Panc1 (cell line): ENCODE measurements at places on chromosomes 16 and 17. TPM values are rescaled to one million over a fixed set of nuclear protein-coding genes. Genes with fewer than 3 reads are reported as not detected.

GRCh38 chr16:76175718-76176117 lies 101.5 kb upstream of the CNTNAP4 start:
- no peak overlapping the region for H3K27ac ChIP-seq
- no peak overlapping the region for H3K4me3 ChIP-seq
- DNase-seq = no peak
- no peaks in the 10 kb centered on the region for H3K4me1 ChIP-seq

DNA sequence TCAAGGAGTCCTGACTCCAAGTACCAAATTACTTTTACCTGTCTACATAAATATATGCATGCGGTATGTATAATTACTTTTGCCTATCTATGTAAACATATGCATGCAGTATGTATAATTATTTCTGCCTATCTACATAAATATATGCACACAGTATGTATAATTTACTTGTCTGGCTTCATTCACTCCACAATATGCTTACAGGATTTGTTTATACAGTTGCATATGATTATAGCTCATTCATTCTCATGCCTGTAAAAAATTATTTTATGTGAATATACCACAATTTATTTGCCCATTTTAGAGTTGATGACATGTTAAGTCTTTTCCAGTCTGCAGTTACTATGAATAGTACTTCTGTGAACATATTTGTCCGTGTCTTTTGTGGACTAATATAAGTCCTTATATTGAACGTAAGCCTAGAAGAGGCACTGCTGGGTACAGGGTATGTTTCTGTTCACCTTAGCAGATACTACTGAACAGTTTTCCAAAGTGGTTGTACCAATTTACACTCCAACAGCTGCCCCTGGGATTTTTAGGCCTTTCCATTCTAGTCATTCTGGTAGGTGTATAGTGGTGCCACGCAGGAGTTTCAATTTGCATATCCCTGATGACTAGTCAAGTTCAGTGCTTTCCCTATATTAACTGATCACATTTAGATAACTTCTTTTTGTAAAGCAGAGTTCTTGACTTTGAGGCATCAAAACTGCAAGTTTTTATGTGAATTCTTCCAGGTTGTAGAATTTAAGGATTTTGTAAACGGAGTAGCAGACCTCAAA lies 47.0 kb downstream of the MARVELD3 start:
- H3K4me1 ChIP-seq = no peaks in the 10 kb centered on the region
- peaks cover 14% of the 10 kb centered on the region for H3K36me3 ChIP-seq
- no peak overlapping the region for H3K27ac ChIP-seq
- no peak overlapping the region for H3K4me3 ChIP-seq
- H3K27me3 ChIP-seq = no peaks in the 10 kb centered on the region

Gene C16orf82
- not detected for total RNA-seq

- no peak overlapping the region for H3K27ac ChIP-seq
- H3K4me1 ChIP-seq = no peaks in the 10 kb centered on the region
- DNase-seq = no peak
- H3K36me3 ChIP-seq = peaks cover 12% of the 10 kb centered on the region
- no peak overlapping the region for H3K4me3 ChIP-seq
- no peaks in the 10 kb centered on the region for H3K27me3 ChIP-seq
Measured at GRCh38 chr17:44865931-44866330, 18.2 kb downstream of the HIGD1B start.

Gene ADAD2
- total RNA-seq = not detected

Gene CES4A
- 6.1 TPM for total RNA-seq

DNA sequence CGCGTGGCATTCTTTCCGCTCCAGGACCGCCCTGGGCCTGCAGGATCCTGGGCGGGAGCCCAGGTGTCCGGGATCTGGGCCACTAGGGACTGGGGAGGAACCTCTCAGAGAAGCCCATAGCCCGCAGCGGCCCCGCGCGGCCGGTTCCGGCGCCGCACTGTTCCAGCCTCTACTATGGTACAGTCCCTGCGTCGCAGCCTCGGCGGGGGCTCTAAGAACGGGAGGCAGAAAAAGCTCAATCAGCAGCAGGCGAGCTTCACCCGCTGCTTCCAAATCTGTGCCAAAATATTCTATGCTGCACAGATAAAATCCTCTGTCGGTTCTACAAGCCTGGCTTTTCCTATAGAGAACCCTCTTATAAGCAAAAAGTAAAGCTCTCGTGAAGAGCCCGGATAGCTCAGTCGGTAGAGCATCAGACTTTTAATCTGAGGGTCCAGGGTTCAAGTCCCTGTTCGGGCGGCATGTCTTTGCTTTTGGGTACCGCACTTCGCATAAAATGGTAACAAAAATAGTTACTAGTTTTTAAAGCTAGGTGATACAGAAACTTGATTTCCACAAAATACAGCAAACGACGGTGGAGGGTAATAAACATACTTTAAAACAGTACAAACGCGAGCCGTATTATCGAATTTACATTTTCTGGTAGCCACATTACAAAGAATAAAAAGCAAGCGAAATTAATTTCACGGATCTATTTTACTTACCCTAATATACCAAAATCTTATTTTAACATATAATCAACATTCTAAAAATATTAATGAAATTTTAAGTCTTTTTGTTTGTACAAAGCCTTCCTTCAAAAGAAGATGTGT lies 661 bp upstream of the ALOXE3 start:
- DNase-seq = no peak
- H3K27me3 ChIP-seq = no peaks in the 10 kb centered on the region
- H3K4me1 ChIP-seq = no peaks in the 10 kb centered on the region
- H3K4me3 ChIP-seq = peak overlapping the region; percentile 60
- H3K27ac ChIP-seq = peak overlapping the region; percentile 63; the same call in 1 of the 2 replicates

DNA sequence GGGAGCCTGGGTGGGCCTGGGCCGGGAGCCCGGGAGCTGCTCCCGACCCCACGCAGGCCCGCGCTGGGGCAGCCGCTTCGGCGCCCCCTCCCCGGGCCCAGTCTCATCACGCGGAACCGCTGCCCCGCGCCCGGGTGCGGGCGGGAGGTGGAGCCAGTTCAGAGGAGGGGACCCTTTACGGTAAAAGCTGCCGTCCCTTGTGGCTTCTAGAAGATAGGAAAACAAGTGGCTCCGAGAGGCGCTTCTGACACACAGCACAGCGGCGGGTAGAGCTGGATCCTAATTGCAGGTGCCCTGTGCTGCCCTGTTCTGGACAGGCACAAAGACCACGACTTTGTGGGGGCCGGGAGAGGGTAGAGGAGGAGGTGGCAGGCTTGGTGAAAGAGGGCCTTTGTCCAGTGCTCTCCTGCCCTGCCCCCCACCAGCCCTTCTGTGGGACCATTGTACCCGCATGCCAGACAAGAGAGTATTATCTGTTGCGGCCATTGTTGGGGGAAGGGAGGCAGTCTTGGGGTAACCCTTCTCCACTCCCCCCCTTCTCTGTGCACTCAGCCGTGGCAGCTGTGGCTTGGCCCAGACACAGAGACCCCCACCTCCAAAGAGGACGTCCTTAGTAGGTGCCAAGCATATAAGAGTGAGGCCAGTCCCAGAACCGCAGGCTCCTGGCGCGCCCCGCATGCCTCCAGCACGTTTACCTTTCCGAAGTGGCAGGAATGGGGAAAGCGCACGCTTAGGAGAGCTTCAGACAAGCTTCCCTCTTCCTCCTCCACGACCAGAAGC lies 736 bp downstream of the CNP start:
- peak overlapping the region; percentile 86 for H3K4me3 ChIP-seq
- no peak for DNase-seq
- peak overlapping the region; percentile 77 for H3K27ac ChIP-seq
- H3K36me3 ChIP-seq = no peaks in the 10 kb centered on the region; the same call in 1 of the 2 replicates
- peaks cover 23% of the 10 kb centered on the region for H3K4me1 ChIP-seq

DNA sequence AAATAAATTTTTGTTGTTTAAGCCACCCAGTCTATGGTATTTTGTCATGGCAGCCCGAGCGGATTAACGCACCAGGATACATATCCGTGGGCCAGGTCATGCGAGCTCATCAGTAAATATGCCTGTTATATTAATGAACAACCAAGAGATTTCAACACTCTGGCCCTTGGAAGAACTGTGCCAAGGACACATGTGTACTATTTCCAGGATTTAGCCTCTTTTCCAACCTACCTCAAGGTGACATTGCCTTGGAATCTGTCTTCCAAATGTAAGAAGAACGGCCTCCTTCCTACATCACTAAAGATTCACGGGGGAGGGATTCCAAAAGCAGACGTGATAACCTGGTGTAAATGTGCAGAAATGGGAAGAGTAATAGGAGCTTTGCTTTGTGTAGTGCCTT lies 72.8 kb upstream of the DYNLRB2 start:
- DNase-seq = no peak
- H3K27me3 ChIP-seq = no peaks in the 10 kb centered on the region
- H3K4me3 ChIP-seq = no peak overlapping the region
- H3K27ac ChIP-seq = no peak overlapping the region
- H3K4me1 ChIP-seq = no peaks in the 10 kb centered on the region

- no peaks in the 10 kb centered on the region for H3K4me1 ChIP-seq
- no peak overlapping the region for H3K4me3 ChIP-seq
- DNase-seq = no peak
- H3K27ac ChIP-seq = no peak overlapping the region
Measured at GRCh38 chr16:66444049-66444481, 17.0 kb downstream of the BEAN1 start.

Gene KRT33B
- not detected for total RNA-seq

- H3K27me3 ChIP-seq = no peaks in the 10 kb centered on the region
- no peak for DNase-seq
- H3K4me3 ChIP-seq = no peak overlapping the region
- H3K36me3 ChIP-seq = no peaks in the 10 kb centered on the region; the same call in 1 of the 2 replicates
- H3K27ac ChIP-seq = no peak overlapping the region
- no peaks in the 10 kb centered on the region for H3K4me1 ChIP-seq
Measured at GRCh38 chr16:89899879-89900481, 18.7 kb upstream of the MC1R start.

DNA sequence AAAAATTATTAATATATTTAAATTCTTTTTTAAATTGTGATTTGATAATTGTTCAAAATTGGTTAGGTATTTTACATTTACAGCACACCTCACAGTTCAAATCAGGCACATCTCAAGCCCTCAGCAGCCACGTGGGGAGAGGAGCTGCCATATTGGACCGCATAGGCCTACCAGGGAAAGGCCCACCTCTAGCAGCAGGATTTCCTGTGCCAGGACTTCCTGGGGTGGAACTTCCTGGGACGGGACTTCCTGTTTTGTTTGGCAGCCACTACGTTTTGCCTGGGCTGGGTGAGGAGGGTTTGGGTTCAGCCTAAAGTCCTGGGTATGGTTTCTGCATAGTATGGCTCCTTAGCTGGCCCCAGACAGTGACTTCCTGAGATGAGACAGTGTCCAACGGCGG lies 298.5 kb upstream of the FOXF1 start:
- no peaks in the 10 kb centered on the region; the same call in 1 of the 2 replicates for H3K27me3 ChIP-seq
- H3K27ac ChIP-seq = no peak overlapping the region
- DNase-seq = no peak
- H3K4me1 ChIP-seq = no peaks in the 10 kb centered on the region
- H3K36me3 ChIP-seq = no peaks in the 10 kb centered on the region
- H3K4me3 ChIP-seq = no peak overlapping the region

- H3K27me3 ChIP-seq = peaks cover 17% of the 10 kb centered on the region
- H3K4me3 ChIP-seq = no peak overlapping the region
- no peaks in the 10 kb centered on the region for H3K4me1 ChIP-seq
- H3K36me3 ChIP-seq = no peaks in the 10 kb centered on the region
Measured at GRCh38 chr16:23025692-23026307, 123.5 kb downstream of the USP31 start.

Gene KRT32
- total RNA-seq = 0.72 TPM

DNA sequence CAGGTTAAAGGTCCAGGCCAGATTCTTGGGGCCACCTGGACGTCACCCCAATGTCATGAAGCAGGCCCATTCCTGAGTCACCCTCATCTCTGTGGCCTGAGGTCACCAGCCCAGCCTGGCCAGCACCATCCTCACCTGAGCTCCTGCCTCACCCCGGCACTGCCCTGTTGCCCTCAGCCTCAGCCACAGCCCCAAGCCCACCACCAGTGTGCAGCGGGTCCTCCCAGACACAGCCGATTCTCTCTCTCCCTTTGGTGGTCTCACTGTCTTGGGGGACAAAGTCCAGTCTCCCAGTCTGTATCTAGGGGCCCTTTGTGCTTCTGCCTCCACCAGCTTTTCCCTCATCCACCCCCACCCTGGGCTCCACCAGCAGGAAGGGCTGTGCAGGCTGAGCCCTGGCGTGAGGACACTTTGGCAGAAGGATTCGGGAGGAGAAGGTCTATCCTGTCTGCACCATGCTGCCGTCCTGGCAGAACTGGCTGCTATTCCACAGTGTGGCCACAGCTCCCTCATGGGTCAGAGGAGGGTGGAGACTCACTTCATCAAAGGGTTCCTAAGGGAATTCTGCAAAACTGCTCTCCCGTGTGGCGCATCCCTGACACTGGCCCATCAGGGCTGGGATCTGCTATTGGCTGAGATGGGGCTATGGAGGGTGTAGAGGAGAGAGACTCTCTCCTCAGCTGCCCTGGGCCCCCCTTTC lies 64.3 kb downstream of the PRMT7 start:
- no peaks in the 10 kb centered on the region for H3K36me3 ChIP-seq
- H3K27ac ChIP-seq = no peak overlapping the region
- H3K4me3 ChIP-seq = no peak overlapping the region
- DNase-seq = no peak
- no peaks in the 10 kb centered on the region for H3K27me3 ChIP-seq

GRCh38 chr17:55351226-55351625 lies 70.4 kb downstream of the MMD start:
- no peak overlapping the region for H3K27ac ChIP-seq
- no peaks in the 10 kb centered on the region for H3K27me3 ChIP-seq
- no peak overlapping the region for H3K4me3 ChIP-seq
- H3K4me1 ChIP-seq = no peaks in the 10 kb centered on the region

GRCh38 chr16:88732172-88732960 lies 26.1 kb downstream of the CTU2 start:
- H3K36me3 ChIP-seq = no peaks in the 10 kb centered on the region; the same call in 1 of the 2 replicates
- H3K4me1 ChIP-seq = no peaks in the 10 kb centered on the region; the same call in 1 of the 2 replicates
- H3K4me3 ChIP-seq = no peak overlapping the region
- DNase-seq = no peak
- H3K27me3 ChIP-seq = no peaks in the 10 kb centered on the region

- H3K4me3 ChIP-seq = no peak overlapping the region
- no peaks in the 10 kb centered on the region for H3K27me3 ChIP-seq
- no peaks in the 10 kb centered on the region for H3K36me3 ChIP-seq
- no peak overlapping the region for H3K27ac ChIP-seq
- no peak for DNase-seq
Measured at GRCh38 chr17:1568950-1569810, 6.6 kb upstream of the PITPNA start.

DNA sequence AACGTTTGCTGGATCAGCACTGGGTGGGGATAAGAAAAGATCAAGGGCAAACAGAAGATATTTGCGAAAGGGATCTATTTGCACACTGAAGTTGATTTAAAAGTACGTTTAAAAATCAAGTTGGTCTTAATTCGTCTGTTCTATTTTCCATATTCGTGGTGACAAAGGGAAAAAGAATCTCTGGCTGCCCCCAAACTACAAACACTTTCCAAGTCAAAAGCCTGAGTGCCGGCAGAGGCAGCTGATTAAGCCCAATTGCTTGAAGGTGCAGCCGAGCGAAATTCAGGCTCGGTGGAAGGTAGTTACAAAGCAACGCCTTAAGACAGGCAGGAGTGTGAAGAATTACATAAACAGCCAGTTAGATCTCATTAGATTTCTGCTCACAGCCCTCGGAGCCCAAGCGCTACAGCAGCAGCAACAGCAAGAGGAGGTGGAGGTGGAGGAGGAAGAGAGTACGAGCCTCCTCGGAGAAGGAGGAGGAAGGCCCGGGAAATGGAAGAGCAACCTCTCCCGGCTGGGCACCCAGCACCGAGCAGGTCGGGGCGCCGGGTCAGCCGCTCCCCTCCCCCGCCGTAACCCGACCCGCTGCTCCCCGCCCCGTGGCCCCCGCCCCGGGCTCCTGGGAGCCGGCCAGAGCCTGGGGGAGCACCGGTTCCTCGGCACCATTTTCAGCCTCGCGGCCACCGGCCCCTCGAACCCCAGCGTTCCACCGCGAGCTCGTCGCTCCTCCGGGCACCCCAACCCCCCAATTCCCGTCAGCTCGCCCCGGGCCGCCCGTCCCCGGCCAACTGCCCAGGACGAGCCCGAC lies 890 bp downstream of the TOB1 start:
- H3K27ac ChIP-seq = peak overlapping the region; percentile 96
- peaks cover 33% of the 10 kb centered on the region for H3K4me1 ChIP-seq
- peak overlapping the region; percentile 72 for H3K4me3 ChIP-seq
- DNase-seq = peak; percentile 22
- no peaks in the 10 kb centered on the region for H3K27me3 ChIP-seq
